Activated CD4-positive, alpha-beta T cell treated with anti-CD3 and anti-CD28 coated beads, Interleukin-2, amount 50 U/mL, for 4 hours (primary cell): ENCODE measurements at places on chromosomes 12 and 14.

DNA sequence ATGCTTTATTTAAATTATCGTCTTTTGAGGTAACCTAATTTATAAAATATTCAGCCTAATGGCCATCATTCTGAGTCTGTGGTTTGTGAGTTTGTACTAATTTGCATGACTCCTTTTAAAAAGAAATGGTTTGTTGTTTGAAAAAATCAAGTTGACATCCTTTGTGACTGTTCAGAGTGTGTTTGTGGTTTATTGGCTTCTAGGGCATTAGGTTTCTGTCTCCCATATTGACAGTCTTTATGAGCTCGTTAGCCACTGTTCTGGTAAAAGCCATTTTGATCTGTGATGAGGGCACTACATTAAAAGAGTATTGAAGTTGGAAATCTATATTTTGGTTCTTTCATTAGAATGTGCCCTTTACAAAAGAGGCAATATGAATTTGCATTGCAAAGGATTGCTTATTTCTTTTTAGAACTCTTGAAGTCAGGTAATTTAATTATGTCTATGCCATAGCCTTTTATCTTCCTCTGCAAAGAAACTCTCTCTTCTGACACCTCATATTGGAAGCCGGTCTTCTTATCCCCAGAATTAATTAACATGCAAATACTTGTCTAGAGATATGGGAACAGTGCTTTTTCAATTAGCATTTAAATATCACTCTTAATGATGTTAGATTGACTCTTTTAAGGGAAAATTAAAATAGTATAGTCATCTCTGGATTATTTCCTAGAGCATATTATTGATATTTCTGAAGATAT, 95.0 kb downstream of the CRADD start:
- DNase-seq = no peak

GRCh38 chr14:92470215-92470614, 43.4 kb upstream of the RIN3 start:
- DNase-seq = no peak

GRCh38 chr12:109542014-109542413, 31.3 kb downstream of the MMAB start:
- no peak for DNase-seq

- DNase-seq = no peak
Observed at GRCh38 chr12:51661199-51661598, 70.2 kb downstream of the SCN8A start.

GRCh38 chr12:52656616-52657015, 4.6 kb upstream of the KRT2 start:
- no peak for DNase-seq

GRCh38 chr14:97408503-97408902, 611.3 kb downstream of the VRK1 start:
- DNase-seq = no peak

DNA sequence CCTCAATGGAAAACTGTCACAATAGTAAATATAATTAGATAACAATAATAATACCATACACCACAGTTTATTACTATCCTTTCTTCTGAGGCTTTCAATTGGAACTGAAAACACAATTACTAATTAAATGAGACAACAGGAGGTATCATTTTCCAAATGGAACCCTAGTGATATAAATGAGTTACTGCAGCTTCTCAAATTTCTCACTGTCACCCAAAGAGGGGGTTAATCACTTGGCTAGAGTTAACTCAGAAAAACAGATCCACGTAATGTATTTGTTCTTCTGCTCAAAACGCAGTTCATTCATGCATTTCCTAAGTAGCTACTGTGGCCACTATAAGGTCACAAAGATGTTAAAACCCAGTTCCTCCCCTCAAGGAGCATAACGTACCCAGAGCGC, 120.9 kb upstream of the FOXN3 start:
- no peak for DNase-seq

- DNase-seq = no peak
Observed at GRCh38 chr12:66627270-66627987, 51.4 kb downstream of the GRIP1 start.

GRCh38 chr14:101937926-101938767, 26.2 kb upstream of the DYNC1H1 start:
- no peak for DNase-seq

DNA sequence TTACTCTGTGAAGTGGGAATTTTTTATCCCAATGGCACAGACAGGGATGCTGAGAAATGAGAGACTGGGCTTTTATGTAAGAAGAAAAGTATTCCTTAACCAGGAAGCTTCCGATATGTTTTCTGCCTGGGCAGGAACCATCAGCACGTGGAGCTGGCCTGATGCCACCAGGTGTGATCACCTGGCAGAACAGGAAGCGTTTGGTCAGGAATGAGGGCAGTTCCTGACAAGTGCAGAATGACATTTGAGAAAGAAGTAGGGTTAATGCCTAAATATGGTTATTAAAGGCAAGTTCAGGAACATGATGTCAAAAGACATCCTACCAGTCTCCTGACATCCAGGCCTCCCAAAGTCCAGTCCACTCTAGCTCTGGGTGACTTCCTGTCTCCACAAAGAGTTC, 210.3 kb downstream of the NUAK1 start:
- no peak for DNase-seq
